Activated T-cell treated with anti-CD3 and anti-CD28 coated beads for 24 hours (primary cell): ENCODE measurements at places on chromosomes 1 and 21.

- no peak for DNase-seq
These were observed 576 bp downstream of the ZFP69 start for GRCh38 chr1:40477678-40478053.

DNA sequence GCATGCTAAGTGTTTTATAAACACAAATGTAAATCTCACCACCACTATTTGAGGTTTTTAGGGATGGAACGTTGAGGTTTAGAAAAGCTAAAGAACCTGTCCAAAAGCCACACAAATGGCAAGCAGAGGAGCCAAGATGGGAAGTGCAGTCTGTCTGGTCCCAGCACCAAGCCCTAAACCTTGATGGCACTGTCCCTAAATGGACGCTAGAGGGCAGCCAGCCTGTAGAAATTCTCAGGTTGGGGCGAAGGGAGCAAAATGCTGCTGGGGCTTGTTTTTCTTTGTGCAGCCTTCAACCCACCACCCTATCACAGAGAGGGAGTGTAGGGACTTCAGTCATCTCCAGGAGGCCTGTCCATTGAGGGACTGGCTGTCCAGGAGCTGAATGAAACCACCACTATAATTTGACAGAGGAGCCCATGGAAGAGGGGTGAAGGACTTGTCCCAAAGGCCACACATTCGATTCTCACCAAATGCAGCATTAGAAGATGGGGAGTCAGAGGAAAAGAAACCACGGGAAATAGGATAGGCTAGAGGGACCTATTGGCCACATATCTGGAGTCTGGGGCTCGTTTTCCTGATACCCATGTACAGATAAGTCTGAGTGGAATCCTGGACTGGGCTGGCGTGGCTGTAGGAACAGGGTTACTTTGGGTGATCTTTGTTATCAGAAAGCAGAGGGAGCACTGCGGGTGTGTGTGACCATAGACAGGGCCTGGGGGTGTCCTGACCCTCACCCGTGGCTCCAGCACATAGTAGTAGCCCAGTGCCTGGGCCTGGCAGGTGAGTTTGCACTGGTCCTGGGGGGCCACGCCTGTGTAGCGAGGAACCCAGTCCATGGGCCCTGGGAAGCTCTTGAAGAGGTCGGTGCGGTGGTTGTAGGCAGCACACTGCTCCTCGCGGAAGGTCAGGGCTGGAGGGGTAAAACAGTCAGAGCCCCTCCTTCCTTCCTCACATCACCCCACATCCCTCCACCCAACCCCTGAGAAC lies 6.1 kb downstream of the ADAMTS4 start:
- peak; percentile 57 for DNase-seq

DNA sequence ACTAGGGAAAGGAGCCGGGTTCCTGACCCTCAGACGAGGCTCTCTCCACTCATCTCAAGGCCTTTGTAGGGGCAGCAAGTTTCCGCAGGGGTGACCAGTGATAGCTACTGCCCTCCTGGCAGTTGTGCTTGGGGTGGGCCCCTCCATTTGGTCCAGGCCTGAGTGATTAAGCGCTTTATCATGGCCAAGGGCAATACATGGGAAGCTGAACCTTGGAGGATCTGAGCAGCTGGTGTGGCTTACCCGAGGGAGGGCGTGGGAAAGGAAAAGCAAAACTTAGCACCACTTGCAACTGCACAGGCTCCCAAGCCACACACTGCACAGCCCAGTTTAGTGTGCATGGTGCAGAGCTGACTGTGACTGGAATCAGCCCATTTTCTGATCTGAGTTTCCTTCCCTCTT lies 47.8 kb downstream of the GADD45A start:
- DNase-seq: no peak

- DNase-seq: no peak
These were observed 167.1 kb upstream of the OLFM3 start for GRCh38 chr1:102163799-102164198.

- no peak for DNase-seq
These were observed 51.0 kb downstream of the XCL1 start for GRCh38 chr1:168627370-168627769.

GRCh38 chr1:3452866-3453175 lies 1.6 kb upstream of the ARHGEF16 start:
- DNase-seq: no peak

DNA sequence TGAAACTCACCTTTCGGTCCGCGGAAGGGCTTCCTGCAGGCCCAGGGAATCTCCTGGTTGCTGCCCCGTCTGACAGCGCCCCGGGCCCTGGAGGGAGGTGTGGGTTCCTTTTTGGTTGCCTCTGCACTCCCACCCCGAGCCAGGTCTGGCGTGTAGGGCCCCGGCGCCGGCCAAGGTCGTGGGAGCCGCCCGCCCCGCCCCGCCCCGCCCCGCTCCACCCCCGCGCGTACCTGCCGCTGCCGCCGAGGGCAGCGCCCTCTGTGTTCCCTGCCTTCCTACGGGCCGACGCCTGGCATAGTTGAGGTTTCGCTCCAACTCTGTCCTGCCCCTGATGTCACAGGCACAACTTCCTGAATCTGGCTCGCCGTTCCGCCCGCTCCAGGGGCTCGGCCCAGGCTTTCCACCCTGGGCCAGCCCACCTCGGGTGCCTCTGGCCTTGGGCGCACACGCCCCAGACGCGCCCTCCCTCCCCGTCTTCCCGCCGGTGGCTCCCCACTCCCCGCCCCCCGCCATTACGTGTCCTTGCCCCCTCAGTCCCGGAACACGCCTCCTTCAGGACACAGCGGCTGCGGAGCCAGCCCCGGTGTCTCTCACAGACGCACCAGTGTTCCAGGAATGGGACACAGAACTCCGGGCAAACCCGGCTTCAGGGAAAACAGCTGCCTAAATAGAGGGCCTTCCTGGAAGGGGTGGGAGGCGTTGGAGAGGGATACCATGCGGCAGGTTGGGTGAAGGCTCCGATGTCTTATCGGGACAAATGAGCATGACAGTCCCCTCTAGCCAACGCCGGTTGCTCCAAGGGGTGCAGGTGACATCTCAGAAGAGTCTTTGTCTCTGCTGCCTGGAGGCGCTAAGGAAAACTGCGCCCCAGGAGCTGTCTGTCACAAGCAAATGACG lies at the start of gene KIAA0040:
Gene KIAA0040 (minus strand): TSS at position 147 of the 897 bp plus-strand sequence. CDS start 31,763 bp downstream, outside the sequence.
- DNase-seq: peak; percentile 46

- no peak for DNase-seq
These were observed 14.7 kb downstream of the NEK2 start for GRCh38 chr1:211660718-211661222.

DNA sequence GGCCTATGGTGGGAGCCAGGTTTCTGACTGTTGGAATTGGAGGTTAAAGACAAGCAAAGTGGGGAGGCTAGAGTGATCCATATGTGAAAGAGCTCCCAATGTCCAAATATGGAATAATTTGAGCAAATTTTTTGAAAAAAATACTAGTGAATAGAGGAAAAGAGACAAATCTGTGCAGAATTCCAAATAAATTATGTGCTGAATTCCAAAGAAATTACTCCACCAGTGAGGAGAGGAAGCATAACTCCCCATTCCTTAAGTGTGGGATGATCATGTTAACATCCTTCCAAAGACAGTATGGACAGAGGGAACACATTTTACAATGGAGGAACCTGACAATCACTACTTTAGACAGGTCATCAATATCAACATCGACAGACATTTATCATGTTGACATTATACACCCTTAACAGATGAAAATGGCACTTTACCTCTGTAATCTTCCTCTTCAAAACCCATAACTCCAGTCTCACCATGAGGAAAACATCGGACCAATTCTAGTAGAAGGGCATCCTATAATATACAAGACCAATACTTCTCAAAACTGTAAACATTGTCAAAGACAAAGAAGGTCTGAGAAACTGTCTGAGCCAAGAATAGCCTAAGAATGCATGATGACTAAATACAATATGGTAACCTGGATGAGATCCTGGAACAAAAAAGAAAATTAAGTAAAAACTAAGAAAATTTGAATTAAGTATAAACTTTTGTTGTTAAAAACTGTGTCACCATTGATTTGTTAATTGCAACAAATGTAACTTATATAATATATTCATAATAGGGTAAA lies 71.5 kb upstream of the RGS4 start:
- no peak for DNase-seq

GRCh38 chr1:231929311-231929710 lies 302.7 kb downstream of the DISC1 start:
- DNase-seq: no peak

DNA sequence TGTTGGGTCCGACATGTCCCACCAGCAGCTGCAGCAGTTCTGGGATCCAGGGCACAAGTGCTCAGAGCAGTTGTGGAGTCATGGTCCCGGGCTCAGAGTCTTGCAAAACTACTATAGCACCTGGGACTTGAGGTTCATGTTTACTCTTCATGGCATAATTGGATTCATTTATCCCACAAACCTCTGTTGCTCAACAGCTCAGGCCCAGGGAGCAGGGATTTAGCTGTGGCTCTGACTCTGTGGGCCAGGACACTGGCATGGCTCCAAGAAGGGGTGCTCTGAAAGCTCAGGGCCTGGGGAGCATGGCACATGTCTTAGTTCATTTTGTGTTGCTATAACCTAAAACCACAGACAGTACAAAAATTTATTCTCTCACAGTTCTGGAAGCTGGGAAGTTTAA lies 626.7 kb upstream of the ADGRL2 start:
- DNase-seq: no peak

GRCh38 chr1:30172757-30173156 lies 550.6 kb downstream of the MATN1 start:
- no peak for DNase-seq

DNA sequence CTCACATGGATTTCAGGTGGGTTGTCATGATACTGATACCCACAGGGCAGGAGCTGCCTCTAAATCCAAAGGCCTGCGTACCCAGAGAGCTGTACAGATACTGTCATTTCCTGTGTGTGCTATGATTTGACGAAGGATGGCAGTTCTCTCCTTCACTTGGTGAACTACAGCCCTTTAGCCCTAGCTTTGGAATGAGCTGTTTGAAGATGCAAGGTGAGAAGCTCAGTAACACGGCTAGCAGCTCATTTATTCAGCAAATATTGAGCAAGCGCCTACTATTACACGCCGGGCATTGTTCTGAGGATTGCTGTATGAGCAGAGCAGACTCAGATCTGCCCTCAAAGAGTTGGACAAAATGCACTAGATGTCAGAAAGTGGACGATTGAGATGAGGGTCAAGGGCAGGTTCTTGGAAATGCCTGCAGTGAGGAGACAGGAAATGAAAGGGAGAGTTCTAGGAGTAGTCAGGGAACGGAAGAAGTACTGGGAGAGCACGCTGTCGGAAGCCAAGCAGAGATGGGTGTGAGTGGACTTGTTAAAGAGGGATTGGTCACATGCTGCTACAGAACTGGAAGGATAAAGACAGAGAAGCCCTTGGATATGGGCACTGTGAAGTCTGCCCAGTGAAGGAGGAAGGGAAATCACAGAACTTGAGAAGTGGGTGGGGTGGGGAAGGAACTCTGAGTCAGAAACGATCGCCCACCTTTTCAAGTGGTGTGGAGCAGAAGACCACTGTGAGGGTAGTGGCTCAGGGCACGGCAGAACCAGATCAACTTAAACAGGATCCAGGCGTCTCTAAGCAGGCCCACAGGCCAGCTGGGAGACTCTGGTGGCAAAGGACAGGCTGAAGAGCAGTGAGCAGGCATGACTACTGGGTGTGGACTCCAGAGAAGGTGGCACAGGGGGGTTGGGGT lies 7.1 kb downstream of the PTGFRN start:
- DNase-seq: no peak

DNA sequence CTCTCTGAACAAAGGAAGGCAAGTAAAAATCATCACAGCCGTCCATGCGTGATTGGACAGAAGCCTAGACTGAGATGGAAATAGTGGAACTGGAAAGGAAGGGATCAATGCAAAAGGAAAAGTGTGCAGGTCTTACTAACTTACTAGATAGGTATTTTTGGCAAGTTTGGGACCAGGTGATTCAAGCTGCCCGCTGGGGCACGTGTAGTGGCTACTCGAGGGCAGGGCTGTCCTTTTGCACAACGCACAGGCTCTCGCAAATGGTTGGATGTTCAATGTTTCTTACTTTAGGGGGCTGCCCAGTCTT lies 566 bp upstream of the ALG6 start:
- DNase-seq: no peak

DNA sequence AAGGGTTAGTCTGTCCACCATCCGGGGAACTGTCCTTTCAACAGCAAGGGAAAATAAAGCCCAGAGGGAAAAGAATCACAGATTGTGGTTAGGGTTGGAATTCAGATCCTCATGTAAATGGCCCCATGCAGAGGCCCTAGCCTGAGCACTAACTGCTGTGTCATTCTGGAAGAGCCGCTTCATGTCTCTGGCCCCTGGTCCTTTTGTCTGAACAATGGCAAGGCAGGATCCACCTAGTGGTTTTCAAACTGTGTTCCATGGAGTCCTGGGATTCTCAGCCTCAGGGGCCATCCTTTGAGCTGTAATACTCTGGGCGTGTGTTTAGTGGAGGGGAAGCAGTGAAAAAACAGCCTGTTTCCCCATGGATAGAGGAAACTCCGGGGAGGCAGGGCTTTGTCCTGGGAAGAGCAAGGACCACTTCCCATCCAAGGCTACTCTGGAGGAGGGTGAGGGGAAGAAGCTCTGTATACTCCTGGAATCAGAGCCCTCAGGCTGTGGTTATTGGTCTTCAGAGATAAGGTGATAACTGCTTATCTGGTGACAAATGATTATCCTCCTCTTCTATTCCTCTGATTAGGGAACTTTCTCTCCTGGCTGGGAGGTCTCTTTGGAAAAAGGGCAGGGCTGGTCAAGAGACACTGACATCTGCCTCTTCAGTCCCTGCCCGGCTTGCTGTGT lies 19.2 kb downstream of the PAX7 start:
- no peak for DNase-seq

GRCh38 chr1:234458352-234459017 lies 20.5 kb downstream of the TARBP1 start:
- no peak for DNase-seq

DNA sequence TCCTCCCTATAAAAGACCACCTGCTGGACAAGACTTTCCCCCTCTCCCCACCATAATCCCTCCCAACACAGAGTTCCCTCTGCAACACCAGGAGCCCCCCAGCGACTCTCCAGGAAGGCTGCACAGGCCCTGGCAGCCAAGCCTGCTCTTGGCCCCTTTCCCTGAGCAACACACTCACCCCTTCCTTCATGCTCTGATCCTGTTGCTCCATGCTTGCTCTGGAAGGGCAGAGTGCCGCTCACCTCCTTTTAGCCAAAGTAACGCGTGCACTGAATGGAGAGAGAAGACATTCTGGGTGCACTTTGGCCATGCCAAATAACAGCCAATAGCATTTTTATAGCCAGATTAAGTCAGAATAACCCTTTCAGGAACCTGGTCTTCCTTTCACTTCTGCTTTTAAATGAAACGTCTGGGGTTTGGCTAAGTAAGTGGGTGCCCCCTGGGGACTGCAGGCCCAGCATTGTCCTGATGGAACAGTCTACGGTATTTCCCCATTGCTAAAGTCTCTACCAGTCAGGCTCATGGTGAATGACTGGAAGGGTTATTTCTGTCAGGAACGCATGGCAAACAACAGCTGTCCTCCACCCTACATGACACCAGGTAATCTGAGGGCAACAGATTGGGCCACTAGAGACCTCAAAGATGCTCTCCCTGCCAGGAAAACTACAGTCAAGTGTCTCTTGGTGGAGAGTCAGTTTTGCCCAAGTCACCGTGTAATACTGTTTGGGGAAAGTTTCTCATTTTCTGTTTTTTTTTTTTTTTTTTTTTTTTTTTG lies at the start of gene SLC2A5:
Gene SLC2A5 (minus strand): TSS at position 310 of the 775 bp plus-strand sequence. CDS start 99 bp downstream, at position 211.
- DNase-seq: no peak
